ENCODE measurements at places on chromosomes 7 and 10.

GRCh38 chr7:101094376-101094775, 9.1 kb downstream of the TRIM56 start:
- no peak for DNase-seq

DNA sequence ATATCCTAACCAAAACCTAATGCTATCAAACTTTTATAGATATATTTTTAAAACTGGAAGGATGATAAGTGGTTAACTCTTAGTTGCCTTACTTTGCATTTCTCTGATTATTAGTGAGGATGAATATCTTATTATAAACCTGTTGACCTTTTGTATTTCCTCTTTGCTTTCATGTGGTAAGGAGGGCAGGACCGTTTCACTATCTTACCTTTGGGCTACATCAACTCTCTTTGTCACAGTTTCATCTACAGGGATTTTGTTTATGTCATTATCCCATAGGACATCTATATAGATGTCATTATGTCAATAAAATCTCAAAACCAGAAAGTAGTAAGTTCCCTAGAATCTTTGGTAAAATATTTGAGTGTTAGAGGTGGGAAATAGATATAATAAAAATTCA, 219.3 kb downstream of the THSD7A start:
- DNase-seq, result no peak

GRCh38 chr10:121860810-121861209, 67.0 kb downstream of the ATE1 start:
- no peak for DNase-seq

DNA sequence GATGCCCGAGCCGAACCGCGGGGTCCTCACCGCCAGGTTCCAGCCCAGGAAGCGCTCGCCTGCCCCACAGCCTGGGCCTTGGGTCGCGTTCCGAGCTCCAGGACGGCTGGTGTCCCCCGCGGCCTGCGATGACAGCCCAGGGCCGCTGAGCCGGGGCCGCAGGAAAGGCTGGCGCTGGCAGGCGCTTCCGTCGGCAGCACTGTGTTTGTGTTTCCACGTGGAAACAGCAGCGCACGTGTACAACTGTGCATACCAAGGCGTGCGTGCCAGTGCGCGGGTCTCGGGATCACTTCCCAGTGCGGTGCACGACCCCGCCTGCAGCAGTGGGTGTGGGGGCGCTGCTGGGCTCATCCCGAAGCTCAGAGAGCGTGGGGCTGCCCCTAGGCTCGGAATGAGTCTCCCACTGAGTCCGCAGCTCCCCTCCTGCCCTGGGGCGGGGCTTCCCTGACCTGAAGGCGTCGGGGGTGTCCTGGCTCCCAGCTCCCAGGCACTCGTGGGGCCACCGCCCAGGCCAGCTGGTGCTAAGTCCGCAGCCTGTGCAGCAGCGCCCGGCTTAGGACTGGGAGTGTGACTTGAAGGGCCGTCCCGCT, 17.2 kb downstream of the AP5Z1 start:
- no peak for DNase-seq
